ENCODE measurements at places on chromosomes 3 and 15.

GRCh38 chr3:120438665-120439370 is 12.0 kb downstream of the FSTL1 start:
- no peak for DNase-seq

DNA sequence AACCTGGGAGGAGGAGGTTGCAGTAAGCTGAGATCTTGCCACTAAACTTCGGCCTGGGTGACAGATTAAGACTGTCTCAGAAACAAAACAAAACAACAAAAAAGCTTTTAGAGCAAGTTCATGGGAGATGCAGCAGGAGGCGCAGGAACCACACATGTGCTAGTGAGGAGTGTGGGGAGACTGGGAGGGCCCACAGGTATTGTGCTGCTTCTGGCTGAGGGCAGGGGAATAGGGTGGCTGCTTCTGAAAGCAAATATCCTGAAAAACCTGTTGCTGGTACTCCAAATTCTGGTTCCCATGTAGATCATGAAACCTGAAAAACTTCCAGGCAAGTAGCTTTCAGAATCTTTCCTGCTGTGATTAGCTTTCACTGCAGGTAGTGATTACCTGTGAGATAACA is 22.1 kb downstream of the TYRO3 start:
- DNase-seq = no peak

- no peak for DNase-seq
These were observed 14.4 kb upstream of the UNC13C start for GRCh38 chr15:53963801-53964200.

- no peak for DNase-seq
These were observed at the start of gene PRRT3 for GRCh38 chr3:9951962-9952805. Gene PRRT3, minus strand, starts transcription at chr3:9952408. Its CDS starts 2,293 bp downstream, at chr3:9950115.

GRCh38 chr3:111903067-111903511 is 44.0 kb downstream of the PHLDB2 start:
- no peak for DNase-seq

DNA sequence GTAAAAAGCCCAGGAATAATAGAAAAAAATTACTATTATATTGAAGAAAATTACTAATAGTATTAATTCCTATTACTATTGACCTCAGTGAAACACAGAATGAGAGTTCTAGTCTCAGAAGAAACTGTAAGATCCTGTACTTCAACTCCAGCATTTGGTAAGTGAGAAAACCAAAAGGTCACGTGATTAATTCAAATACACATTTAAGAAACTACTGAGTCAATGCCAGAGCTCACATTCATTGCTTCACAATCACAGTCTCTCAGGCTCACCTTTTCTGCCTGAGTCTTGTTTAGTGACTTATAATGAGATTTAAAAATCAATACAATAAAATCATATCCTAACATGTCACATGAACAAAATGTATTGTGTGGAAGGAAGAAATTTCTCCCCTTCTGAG is 556.1 kb downstream of the FGF12 start:
- no peak for DNase-seq

DNA sequence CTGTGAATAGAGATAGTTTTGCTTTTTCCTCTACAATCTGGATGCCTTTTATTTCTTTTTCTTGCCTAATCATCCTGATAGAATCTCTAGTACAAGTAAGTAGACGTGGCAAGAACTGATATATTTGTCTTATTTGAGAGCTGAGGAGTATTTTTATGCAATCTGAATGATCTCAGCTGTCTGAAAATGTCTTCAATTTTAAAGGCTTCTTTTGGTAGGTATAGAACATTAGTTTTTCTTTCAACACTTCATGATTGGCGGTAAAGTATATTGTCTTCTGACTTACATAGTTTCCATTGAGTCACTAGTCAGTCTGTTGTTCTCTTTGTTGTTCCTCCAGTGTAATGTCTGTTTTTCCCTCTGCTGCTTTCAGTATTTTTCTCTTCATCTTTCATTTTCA is 31.3 kb downstream of the MGA start:
- DNase-seq = no peak

DNA sequence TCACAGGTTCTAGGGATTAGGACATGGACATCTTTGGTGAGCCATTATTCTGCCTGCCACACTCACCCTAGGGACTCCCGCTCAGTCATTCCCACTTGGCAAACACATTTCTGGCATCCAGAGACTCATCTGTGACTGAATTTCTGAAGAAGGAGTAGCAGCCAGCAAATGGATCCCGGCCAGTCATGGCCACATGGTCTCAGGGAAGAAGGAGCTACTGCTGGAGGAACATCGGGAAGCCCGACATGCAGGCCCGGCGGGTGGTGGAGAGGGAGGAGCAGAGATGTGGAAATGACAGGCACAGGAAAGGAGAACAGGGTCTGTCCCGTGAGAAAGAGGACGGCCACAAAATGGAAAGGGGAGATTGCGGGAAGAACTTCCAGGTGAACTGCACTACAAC is 65.4 kb downstream of the SEMA5B start:
- no peak for DNase-seq

DNA sequence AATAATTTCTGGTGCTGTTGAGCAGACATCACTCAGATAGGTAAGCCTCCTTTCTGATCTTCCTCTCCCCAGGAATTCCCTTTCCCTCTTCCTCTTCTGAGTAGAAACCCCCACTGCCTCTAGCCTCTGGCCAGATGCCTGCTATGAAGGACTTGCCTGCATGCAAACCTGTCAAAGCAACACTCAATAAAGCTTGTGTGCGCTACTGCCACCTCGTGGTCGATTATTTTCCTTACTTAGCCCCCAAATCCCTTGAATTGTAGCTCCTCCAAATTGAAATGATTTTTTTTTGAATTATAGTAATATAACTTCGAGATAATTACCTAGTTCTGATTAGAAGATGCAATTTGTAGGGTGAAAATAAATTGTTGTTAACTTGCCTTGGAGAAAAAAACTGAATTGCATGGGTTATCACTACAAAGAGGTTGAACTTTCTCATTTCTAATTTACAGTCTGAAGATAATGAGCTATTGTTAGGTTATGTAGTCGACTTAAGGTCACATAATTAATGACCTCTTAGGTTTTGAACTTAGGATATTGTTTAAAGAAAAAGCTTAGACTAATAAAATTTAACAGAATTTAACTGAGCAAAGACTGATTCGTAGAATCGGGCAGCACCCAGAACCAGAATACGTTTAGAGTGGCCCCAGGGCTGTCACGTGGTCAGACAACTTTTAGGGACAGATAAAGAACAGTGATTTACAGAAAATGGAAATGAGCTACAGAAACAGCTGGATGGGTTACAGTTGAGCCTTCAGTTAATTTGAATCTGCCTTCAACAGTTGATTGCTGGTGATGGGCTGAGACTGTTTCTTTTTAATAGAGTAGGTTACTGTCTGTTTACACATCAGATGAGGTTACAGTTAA is 269.3 kb downstream of the ARPP21 start:
- DNase-seq = peak; percentile 1

- DNase-seq = no peak
These were observed 81.9 kb downstream of the NUP210 start for GRCh38 chr3:13338231-13338630.

DNA sequence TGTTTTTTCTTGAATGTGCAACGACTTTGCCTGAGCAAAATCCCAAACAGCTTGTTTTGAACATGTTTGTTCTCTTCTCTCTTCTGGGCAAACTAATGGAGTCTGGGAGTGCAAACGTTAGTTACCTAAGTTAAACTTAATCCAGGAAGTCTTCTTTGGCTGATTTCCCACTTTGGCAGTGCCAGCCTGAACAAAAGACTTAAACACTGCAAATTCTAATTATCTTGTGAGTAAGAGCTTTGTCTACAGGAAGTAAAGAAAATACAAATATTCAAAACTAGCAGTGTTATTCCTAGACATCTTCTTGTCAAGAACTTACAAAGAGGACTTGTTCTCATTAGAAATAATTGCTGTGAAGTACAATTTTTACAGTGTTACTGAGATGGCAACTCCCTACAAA is 16.7 kb upstream of the DENND6A start:
- DNase-seq = no peak

DNA sequence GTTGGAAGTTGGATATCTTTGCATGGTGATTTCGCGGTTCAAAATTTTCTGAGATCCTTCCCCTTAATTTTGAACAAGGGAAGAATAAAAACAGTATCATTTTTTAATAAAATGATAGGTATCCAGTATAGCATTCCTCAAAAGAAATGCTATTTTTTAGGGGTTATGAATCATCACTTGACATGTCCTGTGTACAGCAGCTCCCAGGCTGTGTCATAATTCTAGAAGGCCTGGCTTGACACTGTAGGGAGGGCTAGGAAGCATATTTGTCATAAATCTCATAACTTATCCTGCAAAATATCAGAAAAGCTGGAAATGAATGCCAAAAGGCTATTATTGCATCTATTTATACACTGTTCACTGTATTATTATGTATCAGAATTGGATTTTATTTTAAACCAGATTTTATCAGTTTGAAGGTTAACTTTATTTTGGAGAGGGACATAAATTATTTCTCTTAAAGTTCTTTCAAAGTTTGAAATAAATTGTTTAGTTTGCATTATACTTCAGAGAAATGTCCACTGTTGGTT is 539.1 kb upstream of the ROBO2 start:
- DNase-seq = no peak

DNA sequence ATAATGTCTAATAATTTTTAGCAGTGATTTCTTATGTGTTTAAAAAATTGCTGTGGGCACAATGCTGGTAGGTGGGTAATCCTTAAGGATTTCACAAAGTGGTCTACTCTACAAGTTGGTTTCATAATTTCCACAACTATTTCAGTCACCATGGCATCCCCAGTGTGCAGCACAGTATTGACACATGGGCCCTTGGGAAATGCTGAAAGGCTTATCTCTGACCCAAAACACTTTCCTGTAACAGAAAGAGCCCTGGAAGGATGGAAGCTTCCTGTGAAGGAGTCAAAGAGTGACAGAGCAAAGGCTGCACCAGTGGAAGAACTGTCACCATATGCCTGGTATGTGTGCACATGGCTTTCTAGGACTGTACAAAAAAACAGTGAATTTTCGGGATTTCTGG is 153.7 kb downstream of the ANO10 start:
- no peak for DNase-seq

- DNase-seq = no peak
These were observed 2.1 kb upstream of the OXSR1 start for GRCh38 chr3:38163117-38163840.

- no peak for DNase-seq
These were observed 44.6 kb downstream of the EOMES start for GRCh38 chr3:27677565-27677964.

DNA sequence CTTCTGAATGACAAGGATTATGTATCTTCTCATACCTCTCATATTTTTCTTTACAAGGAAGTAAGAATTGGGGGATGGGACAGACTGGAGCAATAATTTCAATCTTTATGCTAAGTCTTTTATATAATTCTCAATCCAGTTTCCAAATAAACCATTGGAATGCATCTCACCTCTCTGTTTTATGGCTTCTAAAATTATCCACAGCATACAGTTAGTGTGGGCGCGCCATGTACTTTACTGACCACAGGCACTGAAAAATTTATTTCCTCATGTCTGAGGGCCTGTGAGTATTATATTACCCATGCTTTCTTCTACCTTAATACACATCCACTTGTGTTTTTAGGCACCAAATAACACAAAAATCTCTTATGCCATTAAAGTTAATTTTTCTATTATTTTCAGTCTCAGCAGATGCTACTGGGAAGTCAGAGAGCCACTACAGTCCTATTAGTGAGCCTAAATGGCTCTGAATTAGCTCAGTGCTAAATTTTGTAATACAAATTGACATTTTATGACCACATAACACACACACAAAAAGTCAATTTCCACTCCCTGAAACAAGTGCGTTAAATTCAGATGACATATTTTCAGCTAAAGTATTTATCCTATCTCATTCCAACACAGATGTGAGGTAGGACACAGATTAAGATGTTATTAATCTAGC is 39.3 kb downstream of the SLITRK3 start:
- DNase-seq = no peak

DNA sequence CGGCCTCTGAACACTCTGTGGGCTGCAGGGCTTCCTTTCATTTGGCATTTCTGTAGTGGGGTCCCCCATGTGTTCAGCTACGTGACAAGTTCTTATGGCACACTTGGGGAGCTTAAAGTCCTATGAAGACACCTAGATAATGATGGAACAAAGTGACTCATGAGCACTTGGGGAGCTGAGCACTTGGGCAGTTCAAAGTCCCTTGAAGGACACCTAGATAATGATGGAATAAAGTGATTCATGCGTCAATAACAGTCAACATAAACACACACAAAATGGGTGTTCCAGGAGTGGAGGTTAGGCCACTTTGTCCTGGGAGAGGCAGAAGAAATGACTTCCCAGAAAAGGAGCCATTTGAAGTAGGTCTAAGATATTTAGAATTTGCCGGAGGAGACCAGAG is 66.6 kb downstream of the LDHAL6B start:
- DNase-seq = no peak

DNA sequence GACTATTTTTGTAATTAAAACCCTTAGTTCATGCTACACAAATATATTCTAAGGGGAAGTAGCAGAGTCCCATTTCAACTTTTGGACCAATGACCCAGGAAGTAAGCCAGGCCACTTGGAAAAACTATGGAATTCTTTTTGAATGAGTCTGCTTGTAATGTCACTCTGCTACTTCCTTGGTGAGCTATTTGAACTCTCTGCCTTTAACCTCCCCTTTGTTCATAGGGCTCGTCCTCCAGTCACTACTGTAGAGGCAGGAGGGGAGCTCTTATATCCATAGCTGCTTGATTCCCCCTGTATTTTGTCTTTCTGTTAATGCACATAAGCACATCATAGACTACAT is 119.6 kb downstream of the UACA start:
- DNase-seq = no peak

- no peak for DNase-seq
These were observed 534.4 kb downstream of the ZNF385D start for GRCh38 chr3:21216598-21216997.

DNA sequence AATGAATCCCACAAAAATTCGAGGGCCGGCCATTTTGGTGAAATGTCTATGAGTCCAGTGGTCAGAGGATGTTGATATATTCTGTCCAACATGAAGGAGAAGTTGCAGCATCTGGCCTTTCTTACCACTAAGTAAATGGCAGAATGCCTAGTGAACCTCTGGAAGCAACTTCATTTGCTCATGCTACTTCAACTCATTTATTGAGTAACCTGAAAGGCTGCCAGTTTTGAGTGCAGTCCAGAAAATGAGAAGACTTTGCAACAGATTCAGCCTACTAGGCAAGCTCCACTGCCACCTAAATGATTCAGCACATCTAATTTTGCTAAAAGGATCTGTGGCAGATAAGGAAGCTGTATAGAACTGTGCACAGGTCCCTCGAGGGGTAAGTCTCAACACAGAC is 265.0 kb downstream of the OPA1 start:
- DNase-seq = no peak

- DNase-seq = no peak
These were observed 14.4 kb upstream of the MITF start for GRCh38 chr3:69724722-69725435.

- no peak for DNase-seq
These were observed 519.7 kb downstream of the FOXP1 start for GRCh38 chr3:71063773-71064290.

DNA sequence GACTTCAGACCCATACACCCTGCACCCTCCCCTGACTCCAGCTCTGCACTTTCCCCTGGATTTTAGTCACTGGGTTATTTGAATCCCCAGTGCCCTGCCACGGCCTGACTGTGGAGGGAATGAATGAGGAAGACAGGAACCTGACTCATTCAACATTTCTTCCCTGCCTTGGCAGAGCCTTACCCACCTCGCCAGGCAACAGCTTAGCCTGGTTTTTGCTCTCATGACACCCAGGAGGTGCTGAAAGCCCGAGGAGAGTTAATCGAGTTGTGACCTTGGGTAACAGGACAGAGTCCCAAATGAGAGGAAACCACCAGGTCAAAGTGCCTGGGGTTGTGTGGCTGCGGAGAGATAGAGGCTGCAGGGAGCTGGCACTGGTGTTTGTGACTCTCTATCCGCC is 128.3 kb downstream of the SMAD6 start:
- no peak for DNase-seq

GRCh38 chr3:127069814-127070440 is 87.0 kb downstream of the PLXNA1 start:
- no peak for DNase-seq

Data from NCI-H774 (cell line).